ENCODE measurements at places on chromosomes 6 and 20.

DNA sequence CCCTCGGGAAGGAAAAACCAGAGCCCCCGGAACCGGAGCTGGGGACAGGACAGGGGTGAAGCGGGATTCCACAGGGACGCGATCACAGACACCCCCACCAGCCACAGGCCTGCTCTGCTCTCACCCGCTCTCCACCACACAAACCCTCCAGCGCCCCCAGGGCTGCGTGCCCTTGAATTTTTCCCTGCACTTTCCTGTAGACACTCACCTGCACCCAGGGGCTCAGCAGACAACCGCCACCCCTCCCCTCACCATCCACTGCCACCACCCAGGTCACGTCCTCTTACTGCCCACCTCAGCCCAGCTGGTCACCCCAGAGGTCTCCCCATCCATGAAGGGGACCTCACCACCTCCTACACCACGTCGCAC, 631 bp downstream of the ULBP2 start:
- no peak for DNase-seq

GRCh38 chr6:156933201-156934068, 156.3 kb downstream of the ARID1B start:
- no peak for DNase-seq

DNA sequence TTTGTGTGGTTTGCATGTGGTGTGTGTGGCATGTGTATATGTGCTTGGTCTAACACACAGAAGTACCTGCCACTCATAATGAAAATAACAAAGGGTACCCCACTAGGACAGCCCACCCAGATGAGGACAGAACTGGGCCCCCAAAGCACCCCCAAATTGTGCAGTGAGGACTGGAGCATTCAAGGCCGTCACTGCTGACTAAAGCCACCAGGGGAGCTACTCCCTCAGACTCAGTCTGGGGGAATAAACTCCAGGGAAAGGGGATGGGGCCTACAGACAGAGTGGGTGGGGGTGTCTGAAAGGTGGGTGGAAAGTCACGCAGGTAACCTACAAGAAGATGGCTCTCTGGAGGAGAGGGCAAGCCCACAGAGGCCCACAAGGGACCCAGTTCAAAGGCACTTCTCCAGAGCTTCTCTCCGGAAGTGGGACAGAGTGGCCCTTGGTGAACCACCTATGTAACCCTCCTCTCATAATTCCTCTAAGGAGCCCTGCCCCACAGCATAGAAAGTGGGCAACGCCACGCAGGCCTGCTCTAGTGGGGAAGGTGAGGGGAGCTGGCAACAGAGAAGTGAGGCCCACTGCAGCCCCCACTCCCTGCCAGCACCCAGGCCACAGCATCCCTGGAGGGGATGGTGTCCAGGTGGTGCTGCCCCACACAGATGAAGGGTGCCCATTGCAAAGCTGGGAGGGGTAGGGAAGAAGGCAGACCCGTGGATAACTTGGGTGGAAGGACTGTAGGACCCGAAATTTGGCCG, 122.8 kb upstream of the MAFB start:
- DNase-seq: no peak

- no peak for DNase-seq
Observed at GRCh38 chr6:149004664-149005063, 257.8 kb downstream of the UST start.
